ENCODE measurements at places on chromosomes 2 and 18. TPM values are rescaled to one million over a fixed set of nuclear protein-coding genes. Genes with fewer than 3 reads are reported as not detected.

MDH1B gene
- 1.2 TPM for total RNA-seq

MARCO gene
- total RNA-seq, result not detected

PIEZO2 gene
- 0.53 TPM for total RNA-seq

VIT gene
- total RNA-seq, result not detected

SERPINB12 gene
- not detected for total RNA-seq

RAB6D gene
- not detected for total RNA-seq

SEH1L gene
- total RNA-seq, result 24.1 TPM

OSBPL6 gene
- total RNA-seq, result 5.8 TPM

OTOF gene
- 0.11 TPM for total RNA-seq

NYAP2 gene
- not detected for total RNA-seq

REV1 gene
- 9.8 TPM for total RNA-seq

AP1S3 gene
- total RNA-seq, result 27.8 TPM

UGT1A5 gene
- total RNA-seq, result 0.09 TPM

TXNDC2 gene
- total RNA-seq, result 0.06 TPM

SH3RF3 gene
- total RNA-seq, result 0.68 TPM

MARS2 gene
- total RNA-seq, result 11.5 TPM

UGT1A10 gene
- 0.11 TPM for total RNA-seq

ASB1 gene
- total RNA-seq, result 55.3 TPM

BMP10 gene
- total RNA-seq, result not detected

EPAS1 gene
- 101 TPM for total RNA-seq

CPS1 gene
- total RNA-seq, result 16.3 TPM

Measured in A549 treated with AZD2906 at 1 μM for 4 hours (cell line).